ENCODE measurements at places on chromosomes 12 and 14.

DNA sequence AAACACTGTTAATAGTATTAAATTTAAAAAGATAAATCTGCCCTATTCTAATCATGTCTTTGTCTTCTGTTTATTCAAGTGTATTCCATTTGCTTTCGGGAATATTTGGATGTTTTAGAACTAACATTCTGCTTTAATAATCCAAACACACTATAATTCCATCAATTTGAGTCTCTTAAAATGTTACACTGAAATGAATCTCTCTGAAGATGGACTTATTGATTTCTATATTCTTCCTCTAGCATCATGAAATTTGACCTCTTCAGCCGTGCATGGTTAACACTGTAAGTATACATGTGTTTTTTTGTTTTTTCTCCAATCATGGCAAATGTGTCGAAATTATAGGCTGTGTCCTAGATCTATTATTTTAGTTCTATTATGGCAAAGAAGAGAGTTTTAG, 339.2 kb downstream of the ACSS3 start:
- no peak for DNase-seq

GRCh38 chr12:2171672-2172426, 119.1 kb downstream of the CACNA1C start:
- no peak for DNase-seq

DNA sequence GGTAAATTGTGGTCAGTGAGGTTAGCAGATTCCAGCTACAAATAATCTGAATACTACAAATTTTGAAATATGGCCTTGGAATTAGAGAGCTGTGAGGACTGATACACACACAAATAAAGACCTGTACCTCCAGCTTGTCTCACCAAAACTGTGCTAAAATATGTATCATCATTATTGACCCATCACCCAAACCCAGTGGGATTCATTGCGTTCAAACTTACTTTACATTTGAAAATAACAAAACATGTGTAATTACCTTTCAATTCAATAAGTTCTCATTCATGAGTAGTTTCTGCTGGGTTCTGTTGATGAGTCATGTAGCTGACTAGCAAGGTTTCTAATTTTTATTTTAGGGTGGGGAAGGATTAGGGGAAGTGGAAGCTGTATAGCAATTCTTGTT, 170.9 kb downstream of the MSRB3 start:
- no peak for DNase-seq

- peak; percentile 56 for DNase-seq
Observed at GRCh38 chr14:77459072-77459723, 1.3 kb downstream of the AHSA1 start.

GRCh38 chr14:101369194-101369915, 191.9 kb upstream of the DIO3 start:
- DNase-seq, result no peak

- DNase-seq, result peak; percentile 22
Observed at GRCh38 chr14:96038920-96039632, at the start of gene C14orf132. Gene C14orf132, plus strand, starts transcription at chr14:96039362. Its CDS starts 139 bp downstream, at chr14:96039501.

- DNase-seq, result no peak
Observed at GRCh38 chr12:93698307-93699092, 21.3 kb downstream of the CRADD start.

- DNase-seq, result no peak
Observed at GRCh38 chr12:55982319-55982936, 8.6 kb downstream of the RAB5B start.

All from NT2/D1 (cell line).